ENCODE measurements at places on chromosomes 2 and 18.

DNA sequence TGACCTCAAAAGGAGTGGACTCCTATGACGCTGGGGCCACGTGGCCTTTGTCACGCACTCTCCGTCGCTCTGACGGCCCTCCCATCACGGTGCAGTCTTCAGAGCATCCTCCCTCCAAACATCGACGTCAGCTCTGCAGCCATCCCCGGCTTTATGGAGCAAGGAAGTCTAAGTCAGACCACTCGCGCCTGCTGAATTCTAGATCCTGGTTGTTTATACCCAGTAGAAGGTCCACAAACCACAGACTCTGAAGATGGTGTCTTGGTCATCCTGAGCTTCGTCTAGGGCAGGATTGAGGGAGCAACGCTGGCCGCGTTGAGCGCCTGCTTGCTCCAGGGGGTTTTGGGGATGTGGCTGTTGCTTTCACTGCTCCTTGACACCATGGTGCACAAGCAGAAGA, 228.0 kb upstream of the SALL3 start:
- no peak for DNase-seq

DNA sequence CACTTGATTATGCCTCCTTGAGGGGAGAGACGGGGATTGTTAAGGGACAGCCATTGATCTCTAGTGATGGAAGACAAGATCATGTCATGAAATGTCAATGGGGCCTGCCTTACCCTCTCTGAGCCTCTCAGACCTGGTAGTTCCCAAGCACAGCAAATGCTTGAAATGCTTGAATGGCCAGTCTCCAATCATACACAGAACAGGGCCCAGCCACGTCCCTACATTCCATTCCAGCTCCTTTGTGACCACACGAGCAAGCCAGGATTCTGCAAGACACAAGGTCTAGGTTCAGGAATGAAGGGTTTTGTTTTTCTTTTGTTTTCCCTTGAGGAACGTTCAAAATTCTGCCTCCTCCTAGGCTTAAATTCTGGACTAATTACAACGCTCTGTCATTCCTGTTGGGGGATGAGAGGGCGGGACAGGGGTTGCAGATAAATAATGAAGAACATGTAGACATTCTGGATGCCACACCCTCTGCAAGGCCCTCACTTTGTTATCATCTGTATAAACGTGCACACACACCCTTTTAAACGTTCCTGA, 98.1 kb upstream of the YPEL5 start:
- DNase-seq, result no peak

DNA sequence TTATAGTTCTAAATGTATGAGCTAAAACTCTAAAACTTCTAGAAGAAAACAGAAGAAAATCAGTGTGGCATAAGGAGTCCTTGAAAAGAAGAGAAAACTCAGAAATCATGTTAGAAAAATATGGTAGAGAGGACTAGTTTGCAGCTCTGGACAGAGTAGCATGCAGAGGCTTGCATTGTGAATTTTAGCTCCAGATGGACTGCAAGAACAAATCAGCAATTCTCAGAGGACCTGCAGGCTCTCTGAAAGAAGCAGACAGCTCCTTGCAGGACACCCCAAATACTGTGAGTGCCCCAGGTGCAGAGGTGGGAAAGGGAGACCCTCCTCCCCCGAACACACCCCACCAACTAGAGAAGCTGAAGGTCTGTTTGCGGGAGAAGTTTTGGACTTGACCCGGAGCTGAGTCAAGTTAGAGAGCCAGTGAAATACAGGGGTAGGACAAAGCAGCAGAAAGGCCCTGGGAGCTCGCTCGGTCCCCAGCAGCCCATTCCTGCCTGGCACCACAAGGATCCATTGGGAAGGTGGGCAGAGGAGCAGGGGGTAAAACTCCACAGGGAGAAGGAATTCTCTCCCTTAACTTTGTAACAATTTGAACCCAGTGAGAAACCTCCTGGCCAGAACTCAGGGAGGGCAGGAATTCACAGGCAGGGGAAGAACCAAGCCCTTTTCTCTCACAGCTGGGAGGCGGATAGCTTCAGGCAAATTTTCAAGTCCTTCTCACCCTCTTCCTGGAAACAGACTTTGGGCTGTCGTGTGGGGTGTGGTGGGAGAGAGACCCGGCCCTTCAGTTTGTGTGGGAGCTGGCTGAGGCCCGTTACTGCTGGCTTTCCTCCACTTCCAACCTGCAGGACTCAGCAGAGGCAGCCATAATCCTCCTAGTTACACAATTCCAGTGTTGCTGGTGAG, 216.2 kb upstream of the SLC35G4 start:
- DNase-seq, result no peak

GRCh38 chr2:217938036-217938435, 64.8 kb downstream of the TNS1 start:
- DNase-seq, result no peak

GRCh38 chr2:123364243-123364896, 660.7 kb upstream of the CNTNAP5 start:
- DNase-seq, result no peak

DNA sequence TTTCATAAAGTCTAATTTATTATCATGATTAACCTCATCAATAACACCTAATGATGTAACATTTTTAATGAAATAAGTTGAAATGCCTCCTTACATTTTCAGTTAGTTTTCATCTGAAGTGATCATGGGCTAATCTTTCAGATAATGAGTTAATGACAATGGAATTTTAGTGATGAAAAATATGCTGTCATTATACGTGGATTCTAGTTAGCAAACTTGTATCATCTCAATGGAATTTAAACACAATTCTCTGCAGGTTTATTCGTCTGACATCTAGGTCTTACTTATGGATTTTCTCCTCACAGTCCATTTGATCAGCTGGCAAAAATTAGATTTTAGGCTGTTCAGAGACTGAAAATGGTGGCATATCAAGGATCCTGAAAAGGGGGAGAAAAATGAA, 885.0 kb downstream of the SLC4A3 start:
- DNase-seq, result peak; percentile 65

DNA sequence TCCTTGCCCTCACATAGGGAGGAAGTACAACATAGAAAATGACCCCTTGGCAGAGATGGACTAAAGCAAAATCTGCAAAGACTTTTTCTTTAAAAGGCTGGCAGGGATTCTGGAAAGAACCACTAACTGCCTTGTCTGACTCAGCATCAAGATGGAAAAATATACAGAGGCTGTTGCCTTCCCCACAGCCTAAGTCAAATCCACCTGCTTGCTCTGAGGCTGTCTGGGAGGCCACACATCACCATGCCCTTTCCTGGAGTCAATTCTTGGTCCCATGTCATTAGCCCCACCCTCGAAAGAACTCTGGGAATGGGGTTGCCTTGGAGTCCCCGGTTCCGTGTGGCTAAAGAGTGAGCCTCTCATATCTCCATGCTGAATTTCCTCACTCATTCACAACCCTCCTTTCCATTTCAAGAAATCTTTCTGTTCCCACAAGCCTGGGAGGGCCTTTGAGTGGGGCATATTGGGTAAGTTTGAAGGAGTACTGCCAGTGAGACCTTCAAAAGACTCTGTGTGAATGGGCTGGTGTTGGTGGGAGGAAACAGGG, 39.4 kb downstream of the BMP10 start:
- no peak for DNase-seq

GRCh38 chr2:106065268-106065982, 128.7 kb downstream of the UXS1 start:
- DNase-seq, result no peak

DNA sequence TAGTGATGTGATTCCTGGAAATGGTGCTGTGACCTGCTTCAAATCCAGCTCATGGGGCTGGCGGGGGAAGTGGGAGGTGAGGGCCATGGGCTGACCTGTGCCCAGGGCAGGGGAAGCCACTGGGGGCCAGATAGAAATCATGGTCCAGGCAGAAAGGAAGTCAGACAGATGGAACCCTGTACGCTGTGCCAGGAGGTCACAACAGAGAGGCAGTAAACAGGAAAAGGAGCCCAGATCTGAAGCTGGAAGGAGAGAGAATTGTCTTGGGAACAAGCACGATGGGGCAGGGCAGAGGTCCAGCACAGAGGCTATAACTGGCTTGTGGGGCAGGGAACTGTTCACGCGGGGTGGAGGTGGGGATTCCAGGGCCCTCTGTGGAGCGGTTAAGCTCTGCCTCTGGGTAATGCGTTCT, 76.0 kb downstream of the RNF144A start:
- DNase-seq, result no peak

DNA sequence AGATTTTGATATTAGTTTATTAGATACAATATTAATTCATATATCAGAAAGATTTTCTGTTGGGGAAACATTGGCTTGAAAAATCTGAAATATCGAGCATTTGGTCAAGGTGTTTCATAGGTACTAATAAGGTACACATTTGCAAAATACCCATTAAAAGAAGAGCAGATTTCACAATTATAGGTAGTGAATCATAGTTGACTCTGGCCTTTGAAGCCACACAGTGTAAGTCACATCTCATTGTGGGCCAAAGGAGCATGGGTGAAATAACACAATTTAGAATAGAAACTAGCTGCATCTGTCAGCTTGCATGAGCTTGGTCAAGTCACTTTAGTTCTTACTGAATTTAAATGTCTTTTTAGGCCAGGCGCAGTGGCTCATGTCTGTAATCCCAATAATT, 4.9 kb downstream of the KDM3A start:
- no peak for DNase-seq

GRCh38 chr18:13610555-13611141, 115.7 kb downstream of the FAM210A start:
- DNase-seq, result no peak

DNA sequence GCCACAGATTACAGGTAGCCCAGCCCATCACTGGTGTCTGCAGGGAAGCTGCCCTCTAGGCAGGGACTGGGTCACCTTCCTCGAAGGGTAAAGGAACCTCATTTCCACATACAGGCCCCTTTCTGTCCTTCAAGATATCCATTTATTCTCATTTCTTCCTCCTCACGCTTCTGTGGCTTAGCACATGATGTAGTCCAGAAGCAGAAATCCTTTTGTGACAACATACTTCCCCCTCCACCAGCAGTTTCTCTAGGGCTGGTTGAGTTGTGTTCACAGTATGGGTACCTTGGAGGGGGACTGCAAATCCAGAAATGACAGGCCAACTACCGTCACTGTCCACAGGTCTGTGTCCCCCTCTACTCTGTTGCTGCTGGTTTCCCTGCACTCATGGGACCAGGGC, 364.9 kb downstream of the ANAPC1 start:
- DNase-seq, result no peak

- no peak for DNase-seq
Observed at GRCh38 chr2:163610817-163611556, 124.8 kb downstream of the FIGN start.

DNA sequence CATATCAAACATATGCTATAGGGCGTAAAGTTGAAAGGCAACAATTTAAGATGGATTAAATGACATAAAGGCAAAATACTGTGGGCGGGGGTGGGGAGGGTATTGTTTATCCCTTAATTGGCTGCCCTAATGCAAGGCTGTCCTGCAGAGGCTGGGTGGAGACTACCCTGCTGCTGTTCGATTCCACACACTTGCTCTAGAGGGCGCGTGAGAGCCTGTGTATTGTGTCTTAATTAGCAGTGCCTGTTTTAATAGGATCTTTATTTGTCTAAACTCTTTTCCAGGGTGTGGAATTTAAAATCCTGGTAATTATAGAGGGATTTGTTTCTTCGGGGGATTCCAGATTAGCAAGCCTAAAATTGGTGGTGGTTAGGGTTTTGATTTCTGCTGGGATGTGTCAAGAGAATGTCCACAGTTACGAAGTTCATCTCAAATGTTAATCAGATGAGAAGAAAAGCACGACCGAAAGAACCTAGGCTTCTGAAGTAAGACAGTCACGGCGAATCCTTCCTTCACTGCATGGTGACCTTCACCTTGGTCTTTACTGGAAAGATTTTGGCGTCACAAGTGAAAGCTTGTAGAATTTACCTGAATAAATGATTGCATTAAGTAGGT, 103.5 kb upstream of the MAP3K20 start:
- no peak for DNase-seq
